GM23248 (cell line): ENCODE measurements at places on chromosomes 1 and 21. TPM values are rescaled to one million over a fixed set of nuclear protein-coding genes. Genes with fewer than 3 reads are reported as not detected.

DNA sequence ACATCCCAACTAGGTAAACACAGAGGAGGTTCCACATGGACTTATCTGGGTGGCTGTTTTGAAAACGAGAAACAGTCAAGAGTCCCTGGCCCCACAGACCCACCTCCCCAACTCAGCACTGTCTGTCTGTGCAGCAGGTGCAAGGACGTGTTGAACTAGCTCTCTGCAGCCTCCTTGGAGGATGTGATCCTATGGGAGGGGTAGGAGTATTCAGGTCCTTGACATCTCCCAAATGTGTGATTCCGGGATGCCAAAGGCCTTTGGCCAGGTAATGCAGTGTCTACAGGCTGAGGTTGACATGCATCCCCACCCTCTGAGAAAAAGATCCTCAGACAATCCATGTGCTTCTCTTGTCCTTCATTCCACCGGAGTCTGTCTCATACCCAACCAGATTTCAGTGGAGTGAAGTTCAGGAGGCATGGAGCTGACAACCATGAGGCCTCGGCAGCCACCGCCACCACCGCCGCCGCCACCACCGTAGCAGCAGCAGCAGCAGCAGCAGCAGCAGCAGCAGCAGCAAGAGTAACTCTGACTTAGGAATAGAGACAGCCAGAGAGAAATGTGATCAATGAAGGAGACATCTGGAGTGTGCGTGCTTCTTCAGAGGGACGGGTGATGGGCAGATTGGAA lies 151.6 kb upstream of the CAMK1G start:
- DNase-seq = no peak
- H3K27ac ChIP-seq = no peak overlapping the region
- no peaks in the 10 kb centered on the region for H3K36me3 ChIP-seq
- no peaks in the 10 kb centered on the region for H3K27me3 ChIP-seq

- no peak overlapping the region for H3K4me3 ChIP-seq
- no peaks in the 10 kb centered on the region for H3K4me1 ChIP-seq
- H3K36me3 ChIP-seq = no peaks in the 10 kb centered on the region
- no peak for DNase-seq
- H3K27ac ChIP-seq = no peak overlapping the region
Measured at GRCh38 chr1:159207080-159207479, 2.4 kb downstream of the ACKR1 start.

Gene FAM177B
- total RNA-seq = not detected in 2 replicates

Gene AADACL3
- total RNA-seq = not detected in 2 replicates

Gene FALEC
- total RNA-seq = not detected in 2 replicates

Gene SPATA1
- not detected in 2 replicates for total RNA-seq
